ENCODE measurements at places on chromosomes 4 and X.

DNA sequence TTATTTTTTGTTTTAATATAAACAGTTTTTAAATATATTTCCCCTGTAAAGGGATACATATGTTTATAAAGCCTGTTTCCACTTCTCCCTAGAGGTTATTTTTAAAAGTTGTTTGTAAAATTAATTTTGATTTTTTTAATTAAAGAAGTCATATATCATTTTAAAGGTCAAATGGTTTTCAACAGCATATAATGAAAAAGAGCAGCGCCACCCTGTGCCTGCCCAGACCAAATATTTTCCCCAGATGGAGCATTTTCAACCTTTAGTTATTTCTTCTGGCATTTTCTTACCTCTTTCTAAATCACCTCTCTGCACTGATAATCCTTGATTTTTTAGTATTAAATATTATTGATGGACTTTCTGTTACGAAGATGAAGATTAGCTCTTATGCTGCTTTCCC is 21.0 kb downstream of the MSX1 start:
- DNase-seq = no peak

DNA sequence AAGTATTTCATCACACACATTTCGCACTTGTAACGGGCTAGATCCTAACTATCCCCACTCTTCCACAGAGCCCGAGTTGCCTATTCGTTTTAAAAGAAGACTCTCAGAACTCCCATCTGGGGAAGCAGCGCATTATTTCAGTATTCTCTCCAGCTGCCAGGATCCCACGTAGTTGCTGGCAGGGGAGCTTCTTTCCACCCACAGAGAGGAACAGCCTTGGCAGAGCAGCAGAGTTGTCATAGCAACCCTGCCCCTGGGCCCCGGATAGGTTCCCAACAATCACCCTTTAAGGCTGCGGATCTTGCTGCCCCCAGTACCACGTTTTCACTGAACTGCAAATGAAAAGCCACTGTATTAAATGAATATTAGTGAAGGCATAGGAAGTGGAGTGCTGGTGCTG is 106.7 kb downstream of the GPM6A start:
- no peak for DNase-seq

- no peak for DNase-seq
These were observed 57.6 kb downstream of the TNIP2 start for GRCh38 chr4:2698504-2698903.

GRCh38 chr4:8280876-8281440 is 11.4 kb downstream of the HTRA3 start:
- DNase-seq = no peak

- no peak for DNase-seq
These were observed 231.2 kb upstream of the F9 start for GRCh38 chrX:139299309-139299708.

DNA sequence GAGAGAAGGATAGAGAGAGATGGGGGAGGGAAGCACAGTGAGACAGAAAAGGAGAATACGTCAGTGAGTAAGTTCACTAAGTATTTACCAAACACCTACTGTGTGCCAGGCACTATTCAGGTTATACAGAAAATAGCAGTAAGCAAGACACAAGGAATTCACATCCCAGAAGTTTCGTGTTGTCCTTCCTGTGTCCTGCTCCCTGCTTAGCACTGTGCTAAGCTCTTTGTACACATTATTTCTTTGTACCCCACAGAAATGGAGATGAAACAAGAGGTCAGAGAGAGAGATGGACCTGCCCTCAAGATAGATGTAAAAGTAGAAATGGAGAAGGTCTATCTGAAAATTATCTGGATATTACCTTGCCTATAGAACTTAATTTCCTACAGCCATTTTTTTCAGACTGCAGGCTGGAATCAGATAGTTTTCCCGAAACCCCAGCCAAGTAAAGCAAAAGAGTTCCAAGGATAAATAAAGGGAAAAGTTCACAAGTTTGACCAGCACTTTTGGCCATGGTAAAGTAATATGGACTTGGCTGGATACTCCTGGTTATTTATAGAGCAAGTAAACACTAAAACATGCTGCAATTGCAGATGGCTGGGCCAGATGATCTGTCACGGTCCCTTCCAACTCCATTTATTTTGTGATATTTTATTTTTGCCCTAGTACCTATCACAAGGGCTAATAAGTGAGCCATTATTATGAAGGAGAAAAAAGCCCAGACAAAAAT is 353.7 kb upstream of the SLC7A11 start:
- DNase-seq = no peak

DNA sequence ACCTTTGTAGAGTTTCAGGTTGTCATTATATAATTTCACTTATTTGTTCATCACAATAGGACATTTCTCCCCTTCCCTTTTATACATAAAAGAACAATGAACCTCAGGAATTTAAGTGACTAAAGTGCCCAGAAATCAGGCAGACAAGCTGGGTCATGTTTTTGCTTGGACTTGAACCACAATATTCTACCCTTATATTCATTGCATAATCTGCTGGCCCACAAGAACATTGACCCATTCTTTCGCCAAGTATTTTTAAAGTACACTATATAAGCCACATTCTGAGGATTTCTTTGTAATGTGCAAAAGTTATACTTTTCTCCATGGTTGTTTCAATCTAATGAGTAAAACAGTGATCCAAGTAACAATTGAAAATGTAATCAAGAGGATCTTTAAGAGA is 637.5 kb upstream of the SLIT2 start:
- no peak for DNase-seq

DNA sequence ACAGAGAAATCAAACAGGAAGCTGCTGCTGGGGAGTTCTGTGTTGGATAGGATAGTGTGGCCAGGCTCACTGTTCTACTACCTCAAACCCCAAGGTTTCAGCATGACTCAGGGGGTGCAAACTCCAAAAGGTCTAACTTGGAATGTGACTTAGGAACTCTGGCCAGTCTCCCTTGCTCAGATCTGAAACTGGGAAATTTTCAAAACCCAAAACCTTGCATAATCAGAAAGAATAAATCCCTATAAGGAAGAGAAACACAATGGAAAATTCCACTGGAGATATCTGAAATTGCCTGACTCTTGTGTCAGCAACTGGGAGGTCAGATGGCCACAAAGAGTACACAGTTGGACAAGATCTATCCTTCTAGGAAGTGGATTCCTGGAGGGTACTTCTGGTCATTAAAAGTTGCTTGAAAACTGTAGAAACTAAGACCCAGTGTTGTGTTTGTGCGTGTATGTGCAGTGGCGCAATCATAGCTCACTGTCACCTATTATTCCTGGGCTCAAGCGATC is 58.0 kb downstream of the PPEF2 start:
- no peak for DNase-seq

DNA sequence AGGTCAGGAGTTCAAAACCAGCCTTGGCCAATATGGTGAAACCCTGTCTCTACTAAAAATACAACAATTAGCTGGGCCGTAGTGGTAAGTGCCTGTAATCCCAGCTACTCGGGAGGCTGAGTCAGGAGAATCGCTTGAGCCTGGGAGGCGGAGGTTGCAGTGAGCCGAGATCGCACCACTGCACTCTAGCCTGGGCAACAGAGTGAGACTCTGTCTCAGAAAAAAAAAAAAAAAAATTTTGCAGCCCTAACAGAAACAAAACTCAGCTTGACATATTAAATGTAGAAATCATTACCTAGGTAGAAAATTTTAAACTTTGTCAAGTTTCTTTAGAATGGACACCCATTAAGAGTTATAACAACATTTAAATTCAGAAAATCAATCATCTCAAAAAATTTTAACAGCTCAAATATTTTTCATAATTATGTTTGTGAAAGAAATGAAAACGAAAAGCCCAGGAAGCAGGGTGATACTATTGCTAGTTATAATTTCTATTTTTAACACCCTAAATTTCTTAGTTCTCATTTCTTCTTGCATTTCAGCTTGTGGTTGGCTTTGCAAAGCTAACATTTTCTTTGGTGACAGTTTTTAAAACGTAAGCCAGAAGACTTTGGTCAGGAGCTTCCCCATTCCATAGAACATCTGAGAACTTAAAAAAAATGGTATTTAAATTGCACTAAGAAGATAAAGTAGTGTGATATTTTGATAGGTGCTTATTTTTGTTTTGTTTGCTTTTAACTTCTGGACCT is 33.3 kb upstream of the RBBP7 start:
- DNase-seq = peak; percentile 21

DNA sequence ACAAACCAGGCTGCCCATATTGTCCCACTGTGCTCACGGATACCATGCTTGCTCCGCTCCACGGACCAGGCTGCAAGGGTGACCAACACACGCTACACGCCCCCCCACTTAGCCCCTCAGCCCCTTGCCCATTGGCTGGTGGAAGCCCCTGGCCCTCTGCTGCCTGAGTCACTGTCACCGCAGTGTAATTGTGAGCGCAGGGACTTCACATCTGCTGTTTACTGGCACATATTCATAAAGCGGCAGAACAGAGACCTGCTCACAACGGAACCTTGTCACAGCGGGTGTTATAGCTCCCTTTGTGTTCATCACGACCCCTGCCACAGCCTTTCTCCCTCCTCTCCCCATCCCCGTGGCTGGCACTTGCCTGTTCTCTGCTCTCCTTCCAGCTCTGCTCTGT is 83.7 kb downstream of the PSAPL1 start:
- no peak for DNase-seq

- DNase-seq = no peak
These were observed 9.6 kb upstream of the PGRMC1 start for GRCh38 chrX:119226446-119226845.

GRCh38 chr4:72430050-72430449 is 139.0 kb downstream of the ADAMTS3 start:
- no peak for DNase-seq

DNA sequence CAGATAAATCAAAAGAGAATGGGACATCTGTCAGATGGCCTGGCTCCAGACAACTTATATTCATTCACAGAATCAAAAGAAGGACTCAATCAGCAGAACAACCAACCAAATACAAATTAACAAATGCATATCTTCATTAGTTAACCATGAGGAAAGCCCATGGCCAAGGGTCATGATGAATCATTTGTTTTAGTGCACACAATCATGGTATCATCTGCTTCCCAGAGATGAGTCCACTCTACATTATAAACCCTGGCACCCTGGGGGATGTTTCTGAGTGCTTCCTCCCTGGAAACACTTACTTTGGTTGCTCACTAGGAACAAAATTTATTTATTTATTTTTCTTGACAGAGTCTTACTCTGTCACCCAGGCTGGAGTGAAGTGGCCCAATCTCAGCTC is 453.3 kb upstream of the HS3ST1 start:
- DNase-seq = no peak

GRCh38 chr4:164027805-164028204 is 533.3 kb downstream of the TMA16 start:
- DNase-seq = no peak

GRCh38 chr4:143473334-143474126 is 40.0 kb upstream of the SMARCA5 start:
- DNase-seq = no peak

DNA sequence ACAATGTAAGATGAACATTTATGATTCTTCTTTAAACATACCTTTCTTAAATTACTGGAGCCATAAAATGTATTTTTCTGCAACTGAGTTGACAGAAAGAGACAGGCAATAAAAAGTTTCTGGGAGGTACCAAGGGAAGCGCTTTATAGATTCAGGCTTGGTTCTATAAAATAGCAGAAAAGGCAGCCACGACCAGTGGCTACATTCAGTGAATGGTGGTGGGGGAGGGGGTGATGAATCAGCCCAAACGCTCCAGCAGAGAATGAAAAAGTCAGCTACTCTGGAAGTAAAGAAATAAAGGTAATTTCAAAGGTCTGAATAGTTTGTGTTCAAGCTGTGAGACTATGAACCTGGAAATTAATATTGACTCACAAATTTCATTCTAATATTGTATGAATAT is 456.1 kb downstream of the KCTD8 start:
- no peak for DNase-seq

- DNase-seq = no peak
These were observed 67.2 kb upstream of the IL15 start for GRCh38 chr4:141569141-141569540.

- DNase-seq = no peak
These were observed 42.0 kb downstream of the MTM1 start for GRCh38 chrX:150610446-150610845.
